ENCODE measurements at places on chromosomes 11 and 22.

DNA sequence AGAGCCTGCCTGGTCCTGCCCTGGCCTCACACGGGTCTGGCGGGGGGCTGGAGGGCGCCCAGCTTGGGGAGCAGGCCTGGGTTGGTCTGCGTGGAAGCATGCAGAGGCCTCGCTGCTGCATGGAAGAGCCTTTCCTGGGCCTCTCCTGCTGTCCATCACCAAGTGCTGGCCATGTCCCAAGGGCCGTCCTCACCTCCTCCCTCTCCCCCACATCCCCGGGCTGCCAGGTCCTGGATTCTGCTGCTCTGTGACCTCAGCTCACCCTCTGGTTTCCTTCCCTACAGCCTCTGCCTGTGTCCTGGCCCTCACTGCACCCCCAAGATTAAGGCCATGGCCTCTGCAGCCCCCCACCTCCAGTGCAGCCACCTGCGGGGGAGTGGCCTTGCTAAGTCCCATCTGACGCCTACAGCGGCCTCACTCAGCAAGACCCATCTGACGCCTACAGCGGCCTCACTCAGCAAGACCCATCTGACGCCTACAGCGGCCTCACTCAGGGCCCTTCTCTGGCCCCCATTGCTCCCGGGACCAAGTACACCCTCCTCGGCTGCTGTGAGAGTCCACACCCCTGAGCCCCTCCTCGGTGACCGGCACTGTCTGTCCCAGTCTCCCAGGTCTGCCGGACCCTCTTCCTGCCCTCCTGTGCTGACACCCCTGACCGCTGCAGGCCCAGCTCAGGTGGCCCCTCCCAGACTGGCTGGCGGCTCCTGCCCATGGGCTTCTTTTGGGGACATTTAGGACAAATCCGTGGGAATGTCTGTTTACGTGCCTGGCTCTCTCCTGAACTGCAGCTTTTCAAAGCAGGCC lies 119.5 kb upstream of the B3GAT1 start:
- DNase-seq = no peak

DNA sequence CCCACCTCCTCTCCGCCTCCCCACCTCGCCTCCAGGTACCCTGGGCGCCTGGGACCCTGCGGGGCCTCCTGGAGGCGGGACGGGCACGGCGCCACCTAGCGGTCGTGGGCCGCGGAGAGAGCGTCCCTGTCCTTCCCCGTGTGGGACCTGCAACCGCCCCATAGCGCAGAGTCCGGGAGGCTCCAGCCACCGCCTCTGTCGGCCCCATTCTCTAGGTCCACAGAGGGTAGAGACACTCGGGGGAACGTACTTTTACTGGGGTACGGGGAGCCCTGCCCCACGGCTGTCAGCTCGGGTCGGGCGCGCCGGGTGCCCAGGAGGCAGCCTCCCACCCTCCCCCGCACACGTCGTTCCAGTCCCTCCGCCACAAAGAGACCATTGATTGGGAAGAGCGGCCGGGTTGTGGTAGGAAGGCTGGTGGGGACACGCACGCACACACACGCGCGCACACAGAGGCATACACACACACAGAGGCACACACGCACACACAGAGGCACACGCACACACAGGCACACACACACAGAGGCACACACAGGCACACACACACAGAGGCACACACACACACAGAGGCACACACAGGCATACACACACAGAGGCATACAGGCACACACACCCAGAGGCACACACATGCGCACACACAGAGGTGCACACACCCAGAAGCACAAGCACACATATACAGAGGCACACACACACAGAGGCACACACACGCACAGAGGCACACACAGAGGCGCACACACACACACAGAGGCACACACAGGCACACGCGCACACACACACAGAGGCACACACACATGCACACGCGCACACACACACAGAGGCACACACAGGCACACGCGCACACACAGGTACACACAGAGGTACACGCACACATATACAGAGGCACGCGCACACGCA lies 12.6 kb upstream of the NECTIN1 start:
- DNase-seq = peak; percentile 39

DNA sequence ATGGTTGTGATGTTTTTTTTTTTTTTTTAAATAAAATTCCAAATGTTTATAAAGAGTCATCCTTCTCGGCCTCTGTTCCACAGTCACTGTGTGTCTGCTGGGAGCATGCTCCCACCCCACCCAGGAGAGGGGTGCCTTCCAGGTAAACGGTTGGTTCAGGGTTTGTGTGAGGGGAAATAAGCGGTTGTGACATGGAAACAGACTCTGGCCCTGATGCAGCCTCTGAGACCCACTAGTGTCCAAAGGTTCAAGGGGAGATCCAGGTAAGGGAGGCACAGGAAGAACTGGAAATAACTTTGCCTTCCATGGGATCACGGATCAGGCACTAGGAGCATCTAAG lies 6.0 kb upstream of the GAS2L1 start:
- no peak for DNase-seq

GRCh38 chr11:66107600-66108510 lies 37.8 kb downstream of the PACS1 start:
- no peak for DNase-seq

- DNase-seq = no peak
Measured at GRCh38 chr11:55572548-55572947, 620 bp downstream of the OR4C16 start.

GRCh38 chr11:126793596-126793995 lies 207.0 kb downstream of the KIRREL3 start:
- DNase-seq = no peak
